ENCODE measurements at places on chromosomes 11 and 22.

DNA sequence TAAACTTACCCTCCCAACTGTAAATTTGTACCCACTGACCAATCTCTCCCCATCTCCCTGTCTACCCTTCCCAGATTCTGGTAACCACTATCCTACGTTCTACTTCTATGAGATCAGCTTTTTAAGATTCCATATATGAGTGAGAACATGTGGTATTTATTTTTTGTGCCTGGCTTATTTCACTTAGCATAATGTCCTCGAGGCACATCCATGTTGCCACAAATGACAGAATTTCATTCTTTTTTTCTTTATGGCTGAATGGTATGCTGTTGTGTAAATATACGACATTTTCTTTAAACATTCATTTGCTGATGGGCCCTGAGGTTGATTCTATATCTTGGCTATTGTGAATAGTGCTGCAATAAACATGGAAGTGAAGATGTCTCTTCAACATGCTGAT is 74.7 kb upstream of the RRM1 start:
- DNase-seq: no peak

DNA sequence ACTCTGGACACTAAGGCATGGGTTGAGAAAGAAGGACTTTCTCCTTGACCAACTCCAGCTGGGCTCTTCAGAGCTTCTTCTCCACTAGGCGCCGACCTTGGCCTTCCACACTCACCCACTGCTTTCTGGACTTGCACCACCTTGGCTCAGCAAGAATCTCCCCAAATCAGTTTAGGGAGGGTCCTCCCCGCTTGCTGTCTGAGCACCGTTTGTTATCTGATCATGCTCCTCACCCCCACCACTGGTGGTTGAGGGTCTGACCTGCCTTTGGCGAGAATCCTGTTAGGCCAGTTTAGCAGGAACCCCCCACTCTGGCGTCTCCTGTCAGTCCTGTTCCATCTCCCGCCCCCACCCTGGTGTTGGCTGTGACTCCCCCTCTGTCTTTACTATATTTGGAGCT is 10.4 kb downstream of the APOL2 start:
- DNase-seq: no peak

GRCh38 chr11:131993246-131993645 is 622.8 kb downstream of the NTM start:
- DNase-seq: no peak

DNA sequence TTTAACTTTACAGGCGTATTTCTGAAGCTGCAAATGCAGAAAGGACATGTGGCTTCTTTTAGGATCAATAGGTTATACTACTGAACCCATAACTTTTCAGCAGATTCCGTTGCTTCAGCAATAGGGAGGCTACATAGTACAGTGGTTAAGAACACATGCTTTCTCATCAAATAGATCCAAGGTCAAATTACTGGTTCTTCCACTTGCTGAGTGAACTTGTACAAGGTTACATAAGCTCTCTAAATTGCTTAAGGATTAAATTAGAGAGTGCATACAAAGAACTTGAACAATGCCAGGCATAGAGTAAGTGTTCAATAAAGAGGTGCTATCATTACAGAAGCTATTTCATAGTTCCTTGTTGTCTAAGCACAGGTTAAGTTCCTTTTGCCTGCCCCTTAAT is 129.6 kb downstream of the BARX2 start:
- DNase-seq: no peak

- DNase-seq: no peak
Measured at GRCh38 chr11:85279267-85279666, 347.9 kb downstream of the DLG2 start.

- DNase-seq: no peak
Measured at GRCh38 chr11:83249972-83250593, 36.1 kb downstream of the CCDC90B start.

- no peak for DNase-seq
Measured at GRCh38 chr22:30405731-30406130, 8.9 kb downstream of the SEC14L2 start.

GRCh38 chr11:47606731-47607130 is 12.5 kb upstream of the C1QTNF4 start:
- no peak for DNase-seq

DNA sequence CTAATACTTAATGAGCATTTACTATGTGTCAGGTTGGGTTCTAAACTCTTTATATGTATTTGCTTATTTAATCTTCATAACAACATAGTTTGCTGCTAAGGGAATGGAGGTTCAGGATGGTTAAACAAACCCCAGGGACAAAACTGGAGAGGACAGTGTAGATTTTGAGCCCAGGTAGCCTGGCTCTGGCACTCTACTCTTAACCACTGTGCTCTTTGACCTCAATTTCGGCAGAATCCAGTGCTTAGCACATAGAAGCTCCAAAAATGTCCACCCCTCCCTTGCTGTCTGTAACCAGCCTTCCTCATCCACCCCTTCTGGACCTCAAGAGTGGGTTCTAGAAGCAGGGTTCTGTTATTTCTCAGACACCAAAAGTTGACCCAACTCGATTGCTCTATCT is 88.0 kb upstream of the SYT13 start:
- no peak for DNase-seq

- DNase-seq: no peak
Measured at GRCh38 chr11:16279524-16279923, 76.8 kb downstream of the SOX6 start.

GRCh38 chr11:92804388-92804966 is 165.0 kb upstream of the MTNR1B start:
- no peak for DNase-seq

GRCh38 chr11:103901656-103902055 is 134.8 kb upstream of the DDI1 start:
- no peak for DNase-seq

GRCh38 chr11:65982824-65983588 is 19.0 kb downstream of the EIF1AD start:
- DNase-seq: no peak

GRCh38 chr22:36301384-36301828 is 48.5 kb downstream of the APOL1 start:
- DNase-seq: peak; percentile 84

GRCh38 chr11:104700609-104701008 is 197.7 kb downstream of the CASP12 start:
- DNase-seq: no peak

DNA sequence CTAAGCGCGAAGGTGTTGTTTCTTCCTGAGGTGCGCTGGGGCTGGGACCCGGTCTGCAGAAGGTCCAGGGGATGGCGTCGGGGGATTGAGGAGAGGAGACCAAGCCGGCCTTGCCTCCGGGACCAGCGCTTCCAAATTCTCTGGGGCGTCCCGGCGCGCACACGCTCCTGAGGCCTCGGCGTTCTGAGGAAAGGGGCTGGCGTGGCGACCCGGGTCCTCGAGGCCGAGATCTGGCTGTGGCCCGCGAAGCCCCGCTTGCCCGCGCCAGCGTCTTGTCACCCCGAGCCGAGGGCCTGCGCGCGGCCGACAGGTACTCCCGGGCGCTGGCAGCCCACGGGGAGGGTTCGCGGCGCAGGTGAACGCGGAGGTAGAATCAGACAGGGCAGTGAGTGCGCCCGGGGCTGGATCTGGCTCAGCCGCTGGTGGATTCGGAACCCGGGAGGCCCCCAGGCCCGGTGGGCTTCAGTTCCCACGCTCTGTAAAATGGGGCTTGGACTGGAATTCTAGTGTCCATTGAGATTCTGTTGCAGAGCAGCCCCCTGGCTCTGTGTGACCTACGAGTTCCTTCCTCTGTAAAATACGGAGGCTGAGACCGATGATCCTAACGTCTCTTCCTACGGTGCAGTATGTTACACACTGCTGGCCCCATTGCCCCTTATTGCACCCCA is 14.7 kb downstream of the SSH3 start:
- DNase-seq: no peak

DNA sequence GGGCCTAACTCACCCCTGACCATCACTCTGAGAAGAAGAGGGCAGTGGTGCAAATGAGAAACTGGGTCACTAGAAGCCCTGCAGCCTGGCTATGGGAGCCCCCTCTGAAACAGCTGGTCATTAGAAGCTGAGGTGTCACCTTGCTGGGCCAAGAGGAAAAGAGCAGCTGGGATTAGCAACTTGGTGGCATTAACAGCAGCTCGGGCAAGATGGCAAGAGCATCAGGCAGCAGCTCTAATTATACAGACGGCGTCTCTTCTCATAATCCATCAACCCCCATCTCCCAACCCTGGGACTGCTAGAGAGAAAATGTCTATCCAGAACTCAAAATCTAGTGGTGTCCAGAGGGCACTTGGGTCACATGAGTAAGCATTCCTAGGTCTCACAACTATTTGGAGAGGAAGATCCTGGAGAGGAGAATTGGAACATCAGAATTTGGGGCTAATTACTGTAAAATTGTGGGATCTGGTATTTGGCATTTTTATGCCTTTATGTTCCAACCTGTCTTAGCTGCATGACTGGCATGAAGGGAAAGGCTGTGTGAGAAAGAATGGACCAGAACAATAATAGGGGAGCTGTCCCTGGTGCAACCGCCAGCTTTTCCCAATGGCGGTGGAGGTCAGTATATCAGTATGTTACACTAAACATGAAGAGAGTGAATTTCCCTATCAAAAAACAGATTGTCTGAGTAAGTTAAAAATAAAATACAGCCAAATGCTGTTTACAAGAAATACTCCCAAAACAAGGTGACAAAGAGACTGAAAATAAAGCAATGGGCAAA is 7.6 kb upstream of the LMO1 start:
- DNase-seq: no peak

GRCh38 chr11:120914021-120914420 is 109.9 kb upstream of the TBCEL start:
- DNase-seq: no peak

DNA sequence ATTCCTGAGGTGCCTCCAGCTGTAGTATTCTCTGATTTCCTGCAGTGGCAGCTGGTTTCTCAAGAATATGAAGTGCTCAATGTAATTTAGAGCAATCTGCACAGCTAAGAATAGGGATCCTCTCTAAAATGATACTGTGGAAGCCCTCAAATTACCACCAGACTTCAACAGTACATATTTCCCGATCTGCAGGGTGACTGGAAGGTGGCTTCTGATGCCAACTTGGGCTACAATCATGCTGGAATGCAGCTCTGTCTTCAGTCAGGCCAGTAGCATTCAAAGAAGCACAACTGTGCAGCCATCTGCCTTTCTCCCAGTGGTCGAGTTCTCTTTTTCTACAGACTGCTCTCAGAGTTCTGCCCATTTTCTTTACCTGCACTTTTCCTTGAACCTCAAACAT is 55.5 kb upstream of the CD5 start:
- DNase-seq: no peak

DNA sequence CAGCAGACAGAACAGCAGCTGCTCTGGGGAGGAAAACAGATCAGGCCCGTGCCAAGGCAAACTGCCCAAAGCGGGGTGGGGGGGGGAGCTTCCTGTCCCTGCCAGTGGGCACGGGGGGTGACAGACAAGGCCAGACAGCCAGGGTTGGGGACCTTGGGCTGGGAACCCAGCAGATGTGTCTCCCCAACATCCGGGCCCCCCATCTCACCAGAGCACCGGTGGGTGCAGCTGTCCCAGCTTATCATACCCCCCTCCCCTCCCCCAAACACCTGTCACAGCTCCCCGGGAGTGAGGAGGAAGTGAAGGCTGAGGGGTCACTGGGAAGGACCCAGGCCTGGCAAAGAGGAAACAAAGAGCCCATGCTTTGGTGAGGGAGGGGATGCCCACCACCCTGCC is 1.3 kb downstream of the PPP1R14B start:
- DNase-seq: no peak

- no peak for DNase-seq
Measured at GRCh38 chr11:14308114-14308896, 50.7 kb downstream of the RRAS2 start.

- DNase-seq: no peak
Measured at GRCh38 chr22:38773363-38773946, 17.7 kb upstream of the SUN2 start.

DNA sequence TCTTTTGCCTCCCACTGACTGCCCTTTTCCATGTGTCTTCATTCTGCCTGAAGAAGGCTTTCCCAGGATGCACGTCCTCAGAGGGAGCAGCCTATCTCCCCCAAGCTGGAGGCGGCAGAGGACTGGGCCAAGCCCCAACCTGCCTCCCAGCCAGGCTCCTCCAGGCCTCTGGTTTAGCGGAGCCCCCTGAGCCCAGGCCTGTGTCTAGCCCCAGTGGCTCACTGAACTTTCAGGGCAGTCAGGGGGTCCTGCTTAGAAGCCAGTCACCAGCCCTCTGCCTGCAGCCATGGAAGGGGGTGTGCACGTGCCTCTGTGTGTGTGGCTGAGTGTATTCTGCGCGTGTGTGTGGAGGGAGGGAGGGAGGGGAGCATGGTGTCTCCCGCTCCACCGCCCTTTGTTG is 10.4 kb upstream of the GRK2 start:
- no peak for DNase-seq

GRCh38 chr11:29826878-29827277 is 190.0 kb downstream of the KCNA4 start:
- DNase-seq: no peak

DNA sequence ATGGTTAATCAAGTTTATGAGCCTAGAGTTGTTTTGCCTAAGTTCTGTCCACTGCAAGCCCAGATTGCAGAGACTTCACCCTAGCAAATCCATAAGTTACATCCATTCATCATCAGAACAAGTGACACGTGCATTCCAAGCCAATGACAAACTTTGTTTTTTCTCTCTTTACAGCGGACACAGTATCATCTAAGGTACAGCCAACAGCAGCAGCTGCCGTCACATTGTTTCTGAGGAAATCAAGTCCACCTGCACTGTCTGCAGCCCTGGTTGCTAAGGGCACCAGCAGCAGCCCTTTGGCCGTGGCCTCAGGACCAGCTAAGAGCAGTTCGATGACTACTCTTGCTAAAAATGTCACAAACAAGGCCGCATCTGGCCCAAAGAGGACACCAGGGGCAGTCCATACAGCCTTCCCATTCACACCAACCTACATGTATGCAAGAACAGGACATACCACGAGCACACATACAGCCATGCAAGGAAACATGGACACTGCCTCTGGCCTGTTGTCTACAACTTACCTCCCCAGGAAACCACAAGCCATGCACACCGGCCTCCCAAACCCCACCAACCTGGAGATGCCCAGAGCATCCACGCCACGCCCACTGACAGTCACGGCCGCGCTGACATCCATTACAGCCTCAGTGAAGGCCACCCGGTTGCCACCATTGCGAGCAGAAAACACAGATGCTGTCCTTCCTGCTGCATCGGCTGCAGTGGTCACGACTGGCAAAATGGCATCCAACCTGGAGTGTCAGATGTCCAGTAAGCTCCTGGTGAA is 155.8 kb downstream of the C11orf91 start:
- no peak for DNase-seq

GRCh38 chr11:127412722-127413380 is 412.3 kb upstream of the KIRREL3 start:
- DNase-seq: no peak

DNA sequence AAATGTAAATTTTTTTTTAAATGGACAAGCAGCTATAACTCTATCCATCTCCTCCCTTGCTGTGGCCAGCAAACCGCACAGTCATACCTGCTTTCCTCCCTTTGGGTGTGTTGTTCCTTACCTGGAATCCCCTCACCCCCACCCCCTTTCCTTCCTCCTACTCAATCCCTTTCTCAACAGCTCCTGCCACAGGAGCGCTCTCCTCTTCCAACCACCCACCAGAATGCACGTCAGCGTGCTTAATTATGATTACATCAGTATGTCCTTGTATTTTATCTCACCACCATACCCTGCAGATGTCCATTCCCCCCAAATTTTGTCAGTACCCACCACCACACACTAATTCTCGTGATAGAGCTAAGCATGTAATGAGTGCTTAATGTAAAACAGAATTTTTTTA is 60.9 kb upstream of the LMO2 start:
- DNase-seq: no peak
